Muscle of arm (tissue), 14 donors: ENCODE measurements at places on chromosomes 3 and 15.

GRCh38 chr3:61871644-61872043 is 310.3 kb downstream of the PTPRG start:
- no peak for DNase-seq

DNA sequence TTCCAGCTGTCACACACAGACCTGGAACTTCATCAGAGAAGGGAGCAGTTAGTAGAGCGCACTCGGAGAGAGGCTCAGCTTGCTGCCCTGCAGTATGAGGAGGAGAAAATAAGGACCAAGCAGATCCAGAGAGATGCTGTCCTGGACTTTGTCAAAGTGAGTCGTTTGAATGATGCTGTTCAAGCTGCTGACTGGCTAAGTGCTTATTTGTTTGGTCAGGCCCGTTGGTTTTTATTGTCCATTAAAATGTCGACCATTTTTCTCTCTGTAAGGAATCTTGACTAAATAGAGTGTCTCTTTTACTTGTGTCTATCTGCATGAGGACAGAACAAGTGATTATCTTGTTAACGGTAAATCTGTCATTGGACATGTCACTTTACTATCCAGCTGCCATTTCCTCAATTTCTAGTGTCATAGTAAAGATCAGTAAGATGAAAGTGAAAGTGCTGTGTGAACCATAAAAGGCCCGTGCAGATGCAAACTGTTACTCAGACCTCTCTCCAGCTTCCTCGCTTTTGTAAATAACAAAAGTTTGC is 56.9 kb downstream of the LRCH3 start:
- DNase-seq: no peak

DNA sequence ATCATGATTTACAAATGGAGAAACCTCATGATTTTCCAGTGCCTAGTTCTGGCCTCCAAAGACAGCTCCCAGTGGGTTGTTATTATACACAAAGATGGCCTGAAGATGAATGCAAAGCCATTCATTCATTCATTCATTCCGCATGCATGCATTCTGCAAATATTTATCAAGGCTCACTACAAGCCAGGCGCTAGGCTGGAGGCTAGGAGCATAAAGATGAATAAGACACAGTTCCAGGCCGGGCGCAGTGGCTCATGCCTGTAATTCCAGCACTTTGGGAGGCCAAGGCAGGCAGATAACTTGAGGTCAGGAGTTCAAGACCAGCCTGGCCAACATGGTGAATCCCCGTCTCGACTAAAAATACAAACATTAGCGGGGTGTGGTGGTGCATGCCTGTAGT is 2.4 kb upstream of the PSMD2 start:
- no peak for DNase-seq

DNA sequence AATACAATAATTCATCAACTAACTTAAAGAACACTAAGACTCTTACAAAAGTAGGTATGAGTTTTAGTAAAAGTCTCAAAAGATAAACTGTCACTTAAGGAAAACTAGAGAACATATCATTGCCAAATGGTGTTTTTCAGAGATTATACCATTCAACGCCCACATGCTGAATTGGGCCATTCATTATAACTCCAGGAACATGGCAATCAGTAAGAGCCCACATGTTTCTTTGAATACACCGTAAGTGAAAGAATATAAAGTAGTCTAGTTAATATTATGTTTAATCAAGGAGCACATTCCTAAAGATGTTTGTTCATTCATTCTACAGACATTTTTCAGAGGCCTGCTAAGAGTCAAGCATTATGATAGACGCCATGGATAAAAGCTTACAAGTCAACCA is 22.9 kb downstream of the B3GNT5 start:
- no peak for DNase-seq

DNA sequence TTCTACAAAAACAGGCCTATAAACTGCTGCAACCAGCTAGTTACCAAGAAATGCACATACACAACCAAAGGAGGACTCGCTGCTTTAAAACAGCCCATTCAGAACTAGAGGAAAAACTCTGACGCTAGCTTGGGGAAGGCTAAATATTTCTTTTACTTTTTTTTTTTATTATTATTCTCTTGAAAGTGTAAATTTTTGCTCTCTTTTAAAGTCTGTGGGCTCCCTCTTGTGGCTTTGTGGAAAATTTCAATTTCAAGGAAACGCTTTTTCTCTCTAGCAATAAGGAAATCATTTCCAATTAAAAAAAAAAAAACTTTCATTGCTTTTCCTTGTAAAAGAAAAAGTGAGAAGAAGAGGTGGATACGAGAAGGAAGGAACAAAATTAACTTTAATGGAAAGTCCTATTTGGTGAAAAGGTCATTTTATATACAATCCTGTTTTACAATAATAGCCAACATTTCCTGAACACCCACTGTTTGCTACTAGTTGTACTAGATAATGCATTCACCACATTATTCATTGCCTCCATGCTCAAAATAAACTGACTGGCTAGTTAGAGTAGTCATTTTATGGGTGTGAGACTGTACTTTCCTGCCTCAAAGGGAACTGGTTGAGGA is 51.2 kb upstream of the SAMMSON start:
- DNase-seq: peak; percentile 45

- peak; percentile 33 for DNase-seq
These were observed 42.0 kb upstream of the SACM1L start for GRCh38 chr3:45647148-45647619.

GRCh38 chr3:37814547-37814946 is 47.1 kb upstream of the CTDSPL start:
- no peak for DNase-seq

- DNase-seq: no peak
These were observed 115.1 kb upstream of the PLXNA1 start for GRCh38 chr3:126867863-126868200.

- DNase-seq: no peak
These were observed 174.0 kb downstream of the RAB11A start for GRCh38 chr15:66043264-66043663.
